ENCODE measurements at places on chromosomes 2 and 18. TPM values are rescaled to one million over a fixed set of nuclear protein-coding genes. Genes with fewer than 3 reads are reported as not detected.

DNA sequence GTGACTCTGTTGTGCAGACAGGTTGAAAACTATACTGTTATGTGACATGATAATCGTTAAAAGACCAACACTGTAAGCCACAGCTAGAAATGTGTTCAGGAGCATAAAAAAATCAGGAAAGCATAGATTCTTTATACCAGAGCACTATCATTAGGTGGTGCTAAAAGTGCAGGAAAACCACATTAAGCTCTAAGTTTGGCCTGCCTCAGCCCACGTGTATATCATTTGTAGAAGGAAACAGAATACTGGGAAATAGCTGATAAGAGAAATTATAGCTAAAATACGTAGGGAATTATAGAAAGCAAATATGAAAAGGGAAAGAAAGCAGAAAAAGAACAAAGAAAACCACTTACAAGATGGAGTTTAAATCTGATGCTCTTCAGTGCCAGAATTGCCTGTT lies 26.5 kb upstream of the C2orf74 start:
- no peak for DNase-seq

Gene SGPP2
- total RNA-seq = 3.0 TPM

Gene CFC1
- total RNA-seq = not detected

Gene INPP4A
- 46.7 TPM for total RNA-seq

All from activated CD8-positive, alpha-beta T cell treated with anti-CD3 and anti-CD28 coated beads for 36 hours (primary cell).